Stimulated activated CD8-positive, alpha-beta memory T cell treated with anti-CD3 and anti-CD28 coated beads, Interleukin-7, amount 100 ng/mL, for 1 hour (primary cell): ENCODE measurements at places on chromosomes 11 and 22.

DNA sequence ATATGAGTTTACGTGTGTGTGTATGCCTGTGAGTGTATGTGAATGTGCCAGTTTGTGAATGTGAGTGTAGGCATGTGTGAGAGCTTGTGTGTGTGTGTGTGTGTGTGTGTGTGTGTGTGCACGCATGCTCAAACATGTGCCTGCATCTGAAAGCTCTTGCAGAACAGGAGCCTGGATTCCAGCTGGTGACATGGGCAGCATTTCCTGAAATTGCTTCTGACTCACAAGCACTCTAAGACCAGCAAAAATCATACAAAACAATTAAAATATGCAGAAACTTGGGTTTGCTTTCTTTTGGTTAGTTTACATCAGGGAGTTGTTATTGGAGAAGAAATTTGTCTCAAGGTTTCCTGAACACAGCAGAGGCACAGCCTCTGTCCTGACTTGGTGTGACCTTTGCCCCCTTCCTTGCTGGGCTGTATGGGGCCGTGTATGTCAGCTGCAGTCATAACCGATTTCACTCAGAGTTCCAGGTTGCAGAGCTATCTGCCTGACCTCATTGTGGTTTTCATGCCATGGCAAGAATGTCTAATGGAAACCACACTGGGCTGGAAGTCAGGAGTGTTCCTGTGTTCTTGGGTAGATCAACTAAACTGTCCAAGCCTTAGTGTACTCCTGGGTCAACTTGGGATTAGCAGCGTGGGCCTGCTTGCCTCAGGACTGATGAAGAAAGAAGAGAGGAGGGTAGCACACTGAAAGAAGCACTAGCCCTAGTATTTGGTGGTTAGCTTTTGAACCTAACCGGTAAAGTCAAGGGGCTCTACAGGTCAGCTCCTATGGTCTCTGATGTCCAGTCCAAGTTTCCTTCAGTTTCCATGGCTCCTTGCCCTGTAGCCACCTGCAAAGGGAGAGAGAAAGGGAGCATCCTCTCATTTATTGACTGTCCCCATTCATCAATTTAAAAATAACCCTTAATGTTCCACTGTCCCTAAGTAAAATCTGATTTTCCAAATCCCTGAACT, 143.7 kb downstream of the SNX19 start:
- no peak for DNase-seq

- no peak for DNase-seq
These were observed 1168.8 kb downstream of the BRD1 start for GRCh38 chr22:48658871-48659270.

DNA sequence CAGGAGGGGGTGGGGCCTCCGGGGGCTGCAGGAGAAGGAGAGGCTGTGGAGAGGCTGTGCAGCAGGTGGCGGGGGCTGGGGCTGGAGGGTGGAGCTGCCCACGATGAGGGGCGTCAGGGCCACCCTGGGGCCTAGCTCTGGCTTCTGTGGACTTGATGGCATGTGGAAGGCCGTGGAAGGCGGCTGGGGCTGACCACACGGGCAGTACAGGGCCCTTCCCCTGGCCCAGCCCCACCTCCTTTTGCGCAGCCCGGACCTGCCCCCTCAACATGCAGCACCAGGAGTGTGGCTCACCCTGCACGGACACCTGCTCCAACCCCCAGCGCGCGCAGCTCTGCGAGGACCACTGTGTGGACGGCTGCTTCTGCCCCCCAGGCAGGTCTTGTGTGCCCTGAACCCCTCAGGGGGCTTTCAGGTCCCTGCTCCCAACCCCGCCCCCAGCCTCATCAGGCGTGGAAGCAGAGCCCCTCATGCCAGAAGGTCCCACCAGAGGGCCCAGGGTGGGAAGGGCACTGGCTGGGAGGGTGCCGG, 6.1 kb downstream of the MUC5B start:
- no peak for DNase-seq

DNA sequence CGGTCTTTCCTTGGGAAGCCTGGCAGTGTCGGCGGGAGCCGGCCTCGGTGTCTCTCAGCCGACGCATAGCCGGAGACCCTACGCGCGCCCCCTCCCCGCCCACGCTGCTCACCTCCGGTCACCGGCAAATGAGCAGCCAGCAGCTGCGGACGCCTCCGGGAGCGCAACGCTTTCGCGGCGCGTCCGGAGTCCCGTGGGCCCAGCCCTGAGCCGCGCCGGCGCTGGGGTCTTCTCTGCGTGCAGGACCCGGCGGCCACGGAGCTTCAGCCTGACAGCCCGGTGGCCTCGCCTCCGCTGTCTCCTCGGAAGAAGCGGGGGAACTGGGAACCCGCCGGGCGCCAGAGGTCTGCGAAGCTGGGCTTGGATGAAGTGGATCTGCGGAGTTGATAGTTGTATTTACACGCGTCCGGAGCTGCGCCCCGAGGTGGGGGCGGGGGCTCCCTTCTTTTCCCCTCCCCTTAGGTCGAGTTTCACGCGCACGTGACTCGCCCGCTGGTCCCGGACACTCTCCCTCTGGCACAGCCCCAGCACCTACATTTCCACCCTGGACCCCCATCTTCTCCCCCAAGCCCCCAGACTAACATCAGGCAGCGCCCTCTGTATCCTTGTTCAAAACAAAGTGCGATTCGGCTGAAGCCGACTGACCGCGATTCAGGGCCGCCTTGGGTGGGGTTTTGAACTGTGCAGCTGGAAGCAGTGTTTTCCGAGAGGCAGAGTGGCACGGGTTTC, at the start of gene SLC43A1:
Gene SLC43A1, minus strand, starts transcription at position 371 of the 729 bp plus-strand sequence. CDS start 1,591 bp downstream, outside the sequence.
- no peak for DNase-seq

GRCh38 chr11:128328955-128329551, 258.3 kb downstream of the ETS1 start:
- no peak for DNase-seq

- DNase-seq: no peak
These were observed 15.7 kb upstream of the C11orf58 start for GRCh38 chr11:16722581-16723344.

GRCh38 chr11:67584205-67584880, 731 bp downstream of the GSTP1 start:
- DNase-seq: no peak

GRCh38 chr11:71458146-71459070, 5.4 kb downstream of the NADSYN1 start:
- DNase-seq: no peak

- DNase-seq: no peak
These were observed 1.6 kb downstream of the MCAM start for GRCh38 chr11:119315131-119316015.

DNA sequence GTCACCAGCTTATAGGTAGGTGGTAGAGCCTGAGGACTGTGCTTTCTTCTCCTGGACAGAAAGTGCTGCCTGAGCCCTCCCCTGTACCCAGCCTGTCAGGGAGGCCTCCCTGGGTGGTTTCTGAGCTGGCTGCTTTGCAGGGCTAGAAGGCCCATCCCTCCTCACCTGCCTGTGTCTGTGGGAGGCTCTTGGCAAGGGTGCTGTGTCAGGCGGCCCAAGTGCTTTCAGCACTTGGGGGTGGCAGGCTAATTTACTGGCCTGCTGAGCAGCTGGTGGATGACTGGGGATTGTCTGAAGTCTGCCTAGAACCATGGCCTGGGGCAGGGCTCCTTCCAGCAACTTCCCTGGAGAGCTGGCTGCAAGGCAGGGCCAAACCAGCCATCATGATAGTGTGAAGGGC, 139.0 kb upstream of the NAV2 start:
- no peak for DNase-seq

DNA sequence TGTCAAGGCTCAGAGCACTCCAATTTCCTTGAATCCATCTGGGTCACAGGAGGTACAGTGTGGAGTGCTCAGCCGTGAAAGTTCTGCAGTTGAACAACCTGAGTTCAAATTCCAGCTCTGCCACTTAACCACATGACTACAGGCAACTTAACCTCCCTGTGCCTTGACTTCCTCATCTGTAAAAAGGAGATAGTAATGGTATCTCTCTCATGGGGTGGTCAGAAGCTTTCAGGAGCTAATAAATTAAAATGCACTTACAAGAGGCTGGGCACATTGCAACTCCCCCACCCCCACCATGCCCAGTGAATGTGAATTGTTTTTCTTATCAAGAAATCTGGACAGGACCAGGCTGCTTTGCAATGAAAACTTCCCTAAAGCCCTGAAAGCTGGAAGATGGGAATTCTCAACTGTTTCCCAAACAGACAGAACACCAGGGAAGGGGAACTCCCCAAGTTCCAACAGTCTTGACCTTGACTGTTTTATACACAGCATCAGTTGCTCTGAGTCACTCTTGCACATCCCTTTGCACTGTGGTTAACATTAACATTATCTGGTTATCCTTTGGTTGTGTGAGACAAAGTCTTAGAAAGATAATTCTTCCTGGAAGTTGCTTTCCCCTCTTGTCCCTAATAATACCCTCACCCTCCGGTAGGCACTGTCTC, 137.0 kb downstream of the SLC1A2 start:
- DNase-seq: no peak

DNA sequence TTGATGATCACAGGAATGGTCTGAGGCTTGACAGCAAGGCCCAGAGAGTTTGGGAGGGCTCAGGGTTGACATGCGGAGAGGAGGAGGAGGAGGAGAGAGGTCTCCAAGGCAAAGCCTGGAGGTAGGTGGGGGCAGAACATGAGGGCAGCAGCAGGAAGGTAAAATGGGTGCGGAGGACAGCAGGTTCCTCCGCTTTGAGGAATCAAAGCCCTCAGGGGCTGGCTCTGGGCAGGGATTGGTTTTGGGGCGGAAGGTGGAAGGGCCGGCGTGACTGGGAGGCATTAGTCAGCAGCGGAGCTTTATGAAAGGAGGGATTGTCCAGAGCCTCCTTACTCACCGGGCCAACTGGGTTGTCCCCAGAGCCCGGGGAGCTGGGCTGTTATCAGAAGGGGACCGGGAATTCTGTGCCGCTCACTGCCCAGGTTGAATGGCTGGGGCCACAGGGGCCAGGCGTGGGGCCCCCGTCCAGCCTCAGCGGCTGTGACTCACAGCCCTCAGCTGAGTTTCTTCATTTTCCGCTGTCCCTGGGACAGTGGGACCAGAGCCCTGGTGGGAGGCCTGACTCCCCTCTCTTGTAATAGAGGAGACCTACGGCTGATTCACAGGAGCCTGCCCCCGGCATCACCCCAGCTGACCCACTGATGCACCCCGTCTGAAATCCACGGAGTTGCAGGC, 36.2 kb downstream of the LIF start:
- no peak for DNase-seq

GRCh38 chr11:94928117-94928990, 45.0 kb downstream of the CWC15 start:
- DNase-seq: no peak

DNA sequence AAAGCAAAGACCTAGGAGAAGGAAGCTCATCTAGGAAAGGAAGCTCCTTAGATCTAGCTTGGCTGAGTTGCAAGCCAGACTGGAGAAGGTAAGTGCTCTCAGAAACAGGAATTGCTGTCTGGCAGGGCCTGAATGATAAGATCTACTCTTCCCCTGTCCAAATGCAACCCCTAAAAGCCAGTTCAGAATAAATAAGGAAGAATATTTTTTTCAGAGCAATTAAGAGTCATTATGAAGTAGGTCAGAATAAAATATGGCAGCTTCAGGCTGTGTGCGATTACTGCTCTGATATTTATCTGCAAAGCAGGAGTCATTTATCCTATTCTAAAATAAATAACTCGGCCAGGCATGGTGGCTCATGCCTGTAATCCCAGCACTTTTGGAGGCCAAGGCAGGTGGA, 82.1 kb downstream of the PIWIL4 start:
- no peak for DNase-seq

GRCh38 chr11:937841-938261, 12.2 kb downstream of the AP2A2 start:
- no peak for DNase-seq

- DNase-seq: no peak
These were observed 769.2 kb downstream of the METTL15 start for GRCh38 chr11:28877340-28877739.

DNA sequence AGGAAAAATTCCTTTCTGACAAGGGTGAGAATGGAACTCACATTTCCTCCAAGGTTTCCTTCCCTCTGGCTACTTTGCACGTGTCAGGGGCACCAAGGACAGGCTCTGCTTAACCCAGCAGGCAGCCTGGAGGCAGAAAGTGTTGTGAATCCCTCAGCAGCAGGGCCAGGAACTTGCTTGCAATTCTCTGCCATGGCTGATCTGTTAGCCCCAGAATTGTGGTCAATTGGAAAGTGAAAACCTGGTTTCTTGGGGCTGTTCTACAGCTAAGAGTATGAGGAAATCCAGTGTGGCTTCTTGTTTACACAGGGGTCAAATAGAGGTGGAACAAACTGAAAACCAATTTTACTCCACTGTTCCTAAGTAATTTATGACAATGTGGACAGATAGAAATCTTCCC, 38.3 kb upstream of the CEP295 start:
- no peak for DNase-seq

- DNase-seq: no peak
These were observed 6.4 kb downstream of the ARL14EP start for GRCh38 chr11:30329150-30329940.

- no peak for DNase-seq
These were observed 19.4 kb downstream of the MRPL23 start for GRCh38 chr11:1966531-1966930.

DNA sequence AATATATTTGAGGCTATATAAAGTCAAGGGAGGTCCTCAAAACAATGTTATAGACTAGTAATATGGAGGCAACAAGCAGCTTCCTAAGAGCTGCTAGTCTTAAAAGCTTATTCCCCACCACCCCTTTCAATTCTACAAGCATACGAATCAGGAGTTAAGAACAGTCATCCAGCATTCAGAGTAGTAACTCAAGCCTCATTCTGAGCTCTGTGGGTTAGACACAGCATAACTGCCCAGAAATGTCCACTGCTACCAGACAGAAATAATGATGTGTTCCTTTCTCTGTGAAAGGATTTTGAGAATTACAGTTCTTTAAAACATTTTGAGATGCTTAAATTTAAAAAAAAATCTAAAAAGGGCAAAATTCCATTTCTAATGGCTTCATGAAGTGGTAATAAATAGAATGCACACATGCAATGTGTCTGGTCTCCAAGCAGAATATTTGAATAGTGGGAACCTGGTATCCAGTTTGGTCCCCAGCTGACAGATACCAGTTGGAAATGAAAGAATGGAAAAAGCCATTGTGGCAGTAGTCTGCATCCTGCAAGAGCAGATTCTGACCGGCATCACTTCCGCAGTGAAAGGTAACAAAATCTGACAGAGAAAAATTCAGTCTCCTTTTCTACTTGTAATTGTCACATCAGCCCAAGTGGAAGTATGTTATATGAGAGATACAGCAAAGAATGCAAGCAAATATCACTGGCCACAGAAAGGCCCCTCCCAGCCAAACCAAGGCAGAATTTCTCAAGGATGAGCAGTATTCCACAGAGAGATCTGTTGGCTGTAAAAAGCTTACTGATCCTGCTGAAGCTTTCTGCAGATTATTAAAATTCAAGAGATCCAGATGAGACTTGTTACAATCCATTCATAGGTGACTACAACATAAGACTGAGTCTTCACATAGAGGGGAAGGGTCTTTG, 310.8 kb upstream of the PITPNB start:
- no peak for DNase-seq
